ENCODE measurements at places on chromosomes 6 and 20. TPM values are rescaled to one million over a fixed set of nuclear protein-coding genes. Genes with fewer than 3 reads are reported as not detected.

- DNase-seq, result no peak
Observed at GRCh38 chr20:59938221-59938620, 1.9 kb downstream of the PPP1R3D start.

GRCh38 chr6:102039441-102039840 lies 645.9 kb downstream of the GRIK2 start:
- DNase-seq, result no peak

- DNase-seq, result no peak
Observed at GRCh38 chr6:2976060-2976459, 4.7 kb upstream of the SERPINB6 start.

- no peak for DNase-seq
Observed at GRCh38 chr6:108492131-108492766, 68.5 kb upstream of the FOXO3 start.

TINAG gene
- not detected for total RNA-seq

AIF1 gene
- 60.1 TPM for total RNA-seq

MMP24 gene
- total RNA-seq, result 0.35 TPM

C20orf204 gene
- total RNA-seq, result 0.74 TPM

Data from mesenteric fat pad (tissue), 1 donor.